ENCODE measurements at places on chromosomes 1 and 21.

DNA sequence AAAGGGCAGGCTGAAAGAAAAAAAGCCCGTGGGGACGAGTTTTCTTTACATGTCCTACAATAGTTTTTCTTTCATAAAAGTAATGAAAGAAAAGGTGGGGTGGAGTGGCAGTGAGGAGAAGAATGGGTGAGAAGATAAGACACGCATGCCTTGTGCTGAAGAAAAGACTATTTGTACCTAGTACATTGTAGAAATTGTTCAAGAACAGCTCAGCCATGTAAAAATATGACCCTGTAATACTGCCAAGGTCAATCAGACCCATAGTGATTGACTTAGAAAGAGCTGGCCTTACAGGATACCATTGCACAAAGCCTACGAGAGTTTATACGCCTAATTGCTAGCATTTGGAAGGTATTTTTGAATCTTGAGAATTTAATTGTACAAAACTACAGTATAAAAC lies 126.0 kb upstream of the NRIP1 start:
- no peak for DNase-seq

DNA sequence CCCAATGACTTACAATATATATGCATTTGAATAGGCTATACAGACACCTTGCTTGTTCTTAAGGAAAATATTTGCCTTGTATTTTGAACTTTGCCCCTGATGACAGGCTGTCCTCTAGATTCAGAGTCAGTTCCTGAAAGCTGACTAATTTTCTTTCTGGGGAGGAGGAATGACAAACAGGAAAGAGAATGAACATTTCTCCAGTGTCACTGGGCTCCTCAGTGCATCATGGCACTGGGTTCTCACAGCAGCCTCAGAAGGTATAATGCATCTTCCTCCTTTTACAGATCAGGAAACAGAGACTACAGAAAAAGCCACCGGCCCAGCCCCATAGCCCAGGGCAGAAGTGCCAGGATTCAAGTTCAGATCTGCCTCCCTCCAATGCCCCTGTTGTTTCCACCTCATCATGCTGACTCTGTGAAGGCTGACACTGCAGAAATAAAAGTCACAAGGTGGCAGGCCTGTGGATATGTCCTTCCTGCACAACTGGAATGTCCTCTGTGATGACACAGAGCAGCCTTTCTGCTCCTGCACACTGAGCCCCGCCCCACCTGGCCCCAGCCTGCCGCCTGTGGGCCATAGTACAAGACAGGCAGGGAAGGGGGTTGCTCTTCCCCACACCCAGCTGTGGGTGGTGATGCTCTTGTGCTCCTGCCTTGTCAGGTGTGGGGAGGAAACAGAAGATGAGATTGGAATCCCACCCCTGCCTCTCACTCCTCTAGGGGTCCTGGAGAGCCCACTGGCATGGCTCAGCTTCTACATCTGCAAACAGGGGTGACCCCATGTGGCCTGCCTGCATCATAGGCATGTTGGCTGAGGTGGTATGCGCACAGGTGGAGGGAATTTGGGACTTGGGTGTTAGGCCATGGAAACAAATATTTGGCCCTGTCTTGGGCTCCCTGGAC lies 6.4 kb downstream of the TTC22 start:
- DNase-seq = no peak

- DNase-seq = no peak
Measured at GRCh38 chr1:110509655-110510054, 9.3 kb downstream of the KCNA10 start.

DNA sequence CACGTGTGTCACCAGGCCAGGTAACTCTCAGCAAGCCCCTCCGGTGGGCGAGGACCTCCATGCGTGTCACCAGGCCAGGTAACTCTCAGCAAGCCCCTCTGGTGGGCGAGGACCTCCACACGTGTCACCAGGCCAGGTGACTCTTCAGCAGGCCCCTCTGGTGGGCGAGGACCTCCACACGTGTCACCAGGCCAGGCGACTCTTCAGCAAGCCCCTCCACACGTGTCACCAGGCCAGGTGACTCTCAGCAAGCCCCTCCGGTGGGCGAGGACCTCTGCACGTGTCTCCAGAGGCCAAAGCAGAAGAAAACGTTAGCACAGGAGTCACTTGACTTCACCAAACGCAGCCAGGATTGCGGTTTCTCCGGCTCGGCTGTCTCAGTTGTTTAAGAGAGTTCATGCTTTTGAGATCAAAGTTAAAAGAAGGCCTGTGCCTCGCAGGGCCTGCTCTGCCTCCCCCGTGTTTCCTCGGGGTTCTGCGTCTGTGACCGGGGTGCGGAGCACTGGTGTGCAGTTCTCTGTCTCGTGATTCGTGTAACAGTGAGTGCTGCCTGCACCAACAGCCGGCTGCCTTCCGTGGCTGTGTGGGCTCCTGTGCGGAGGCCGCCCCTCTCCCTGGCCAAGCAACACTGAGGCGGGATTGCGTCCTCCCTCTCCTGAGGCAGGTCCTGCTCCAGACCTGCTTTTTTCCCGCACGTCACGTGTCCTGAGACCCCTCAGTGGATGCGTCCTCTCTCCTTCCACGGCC lies 56.6 kb downstream of the PRKCZ start:
- DNase-seq = no peak

- peak; percentile 82 for DNase-seq
Measured at GRCh38 chr1:111769517-111770146, 13.9 kb downstream of the DDX20 start.

- DNase-seq = no peak
Measured at GRCh38 chr1:64886877-64887276, 79.5 kb downstream of the JAK1 start.

- DNase-seq = no peak
Measured at GRCh38 chr1:184463680-184464079, 76.9 kb downstream of the C1orf21 start.

DNA sequence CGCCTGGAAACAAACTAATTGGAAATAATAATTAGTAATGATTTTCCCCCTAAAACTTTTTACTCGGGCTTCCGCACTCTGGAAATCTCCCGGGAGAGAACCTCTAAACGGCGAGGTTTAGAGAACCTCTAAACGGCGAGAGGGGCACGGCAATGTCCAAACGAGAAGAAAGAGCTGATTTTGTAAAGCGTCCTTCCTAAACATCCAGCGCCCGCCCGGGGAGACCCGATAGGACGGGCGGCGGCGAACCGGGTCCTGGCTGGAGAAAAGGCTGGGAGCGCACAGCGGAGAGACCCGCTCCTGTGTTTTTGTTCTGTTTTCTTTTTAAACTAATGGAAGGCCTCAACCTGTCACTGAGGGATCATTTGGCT lies 1.6 kb downstream of the PAX7 start:
- no peak for DNase-seq

DNA sequence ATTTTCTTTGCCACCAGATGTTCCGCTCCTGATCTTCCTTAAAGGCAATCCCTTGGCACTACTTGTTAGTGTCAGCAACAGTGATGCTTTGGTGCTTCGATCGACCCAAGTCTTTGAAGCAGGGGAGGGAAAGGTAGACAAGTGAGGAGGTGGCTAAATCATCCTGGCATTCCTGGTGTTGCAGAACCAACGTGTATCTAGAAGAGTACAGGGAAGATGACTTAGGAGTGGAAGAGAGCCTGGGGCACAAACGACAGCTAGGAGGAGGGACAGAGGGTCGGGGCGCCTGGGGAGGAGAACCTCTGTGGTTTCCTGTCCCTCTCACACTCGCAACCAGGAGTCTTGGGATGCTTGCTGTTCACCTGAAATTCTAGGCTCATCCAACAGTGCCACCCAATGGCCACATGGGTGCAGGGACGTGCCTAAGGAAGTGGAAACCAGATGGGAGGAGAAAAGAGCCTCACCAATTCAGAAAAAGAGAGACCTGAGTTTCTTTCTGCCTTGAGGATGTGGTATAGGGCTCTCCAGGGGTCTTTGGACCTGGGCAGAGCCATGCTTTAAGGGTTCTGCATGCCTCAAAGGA lies 9.5 kb upstream of the KCNA2 start:
- DNase-seq = peak; percentile 23

DNA sequence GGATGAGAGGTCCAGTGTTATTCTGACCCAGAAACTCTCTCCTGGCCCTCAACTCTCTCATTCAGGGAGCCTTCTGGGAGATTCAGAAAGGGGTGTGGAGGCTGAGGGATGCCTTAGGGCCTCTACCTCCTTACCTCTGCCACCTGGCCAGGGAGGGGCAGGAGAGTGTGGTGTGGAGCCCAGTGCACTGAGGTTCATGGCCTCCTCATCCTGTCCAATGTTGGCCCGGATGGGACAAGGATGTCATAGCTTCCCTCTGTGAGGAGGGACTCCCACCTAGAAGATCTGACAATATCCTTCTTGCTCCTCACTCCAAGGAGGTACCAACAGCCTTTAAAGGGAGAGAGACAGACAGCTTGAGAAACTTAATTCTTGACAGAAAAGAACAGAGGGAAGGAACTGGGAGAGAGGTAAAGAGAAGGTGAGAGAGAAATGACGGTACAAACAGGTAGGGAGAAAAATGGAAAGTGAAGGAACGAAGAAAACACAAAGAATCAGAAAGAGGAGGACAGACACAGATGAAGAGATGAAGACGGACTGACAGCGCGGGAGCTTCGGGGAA lies 779 bp downstream of the BEND5 start:
- DNase-seq = no peak

All from hematopoietic multipotent progenitor cell treated with erythropoietin and hydrocortisone succinate and interleukin-3 and kit ligand, for 17 days (in vitro differentiated cells).